G401 (cell line): ENCODE measurements at places on chromosomes 3 and 15. TPM values are rescaled to one million over a fixed set of nuclear protein-coding genes. Genes with fewer than 3 reads are reported as not detected.

Gene LRRC15
- total RNA-seq = 0.14 and 0.55 TPM in 2 replicates

Gene ZNF385D
- total RNA-seq = under 0.01 and 0.03 TPM in 2 replicates

Gene FBXO40
- total RNA-seq = not detected in 2 replicates

Gene ZNF80
- not detected in 2 replicates for total RNA-seq

Gene LMAN1L
- total RNA-seq = not detected in 2 replicates

Gene PPARG
- total RNA-seq = not detected in 2 replicates

Gene ZNF619
- total RNA-seq = 5.4 and 7.8 TPM in 2 replicates

Gene SLC6A1
- not detected in 2 replicates for total RNA-seq

Gene CXCR6
- 0.27 TPM in 1 of 2 replicates, not detected in the other for total RNA-seq

Gene MAN2A2
- 23.8 and 33.4 TPM in 2 replicates for total RNA-seq

Gene KLHL6
- total RNA-seq = not detected in 2 replicates

Gene GOLGA8T
- not detected in 2 replicates for total RNA-seq

Gene HRG
- not detected in 2 replicates for total RNA-seq

Gene RPL22L1
- total RNA-seq = 278 and 380 TPM in 2 replicates

Gene GATM
- 26.7 and 32.5 TPM in 2 replicates for total RNA-seq

Gene RASGRP1
- total RNA-seq = not detected in 2 replicates

Gene CFAP20DC
- 1.8 and 2.2 TPM in 2 replicates for total RNA-seq

Gene RTP1
- total RNA-seq = not detected in 2 replicates

Gene TM4SF4
- not detected in 2 replicates for total RNA-seq

Gene IGSF10
- total RNA-seq = 0.07 TPM in 1 of 2 replicates, not detected in the other

Gene SH2D7
- total RNA-seq = not detected in 2 replicates

Gene ABI3BP
- not detected in 2 replicates for total RNA-seq

Gene SNTN
- not detected in 2 replicates for total RNA-seq

Gene CHRNB4
- not detected in 2 replicates for total RNA-seq

Gene ZNF660
- total RNA-seq = 1.1 and 6.3 TPM in 2 replicates
